LHCN-M2 (cell line): ENCODE measurements at places on chromosomes 2 and 18. TPM values are rescaled to one million over a fixed set of nuclear protein-coding genes. Genes with fewer than 3 reads are reported as not detected.

GRCh38 chr18:47928466-47928865 lies 2.0 kb downstream of the SMAD2 start:
- DNase-seq = no peak

DNA sequence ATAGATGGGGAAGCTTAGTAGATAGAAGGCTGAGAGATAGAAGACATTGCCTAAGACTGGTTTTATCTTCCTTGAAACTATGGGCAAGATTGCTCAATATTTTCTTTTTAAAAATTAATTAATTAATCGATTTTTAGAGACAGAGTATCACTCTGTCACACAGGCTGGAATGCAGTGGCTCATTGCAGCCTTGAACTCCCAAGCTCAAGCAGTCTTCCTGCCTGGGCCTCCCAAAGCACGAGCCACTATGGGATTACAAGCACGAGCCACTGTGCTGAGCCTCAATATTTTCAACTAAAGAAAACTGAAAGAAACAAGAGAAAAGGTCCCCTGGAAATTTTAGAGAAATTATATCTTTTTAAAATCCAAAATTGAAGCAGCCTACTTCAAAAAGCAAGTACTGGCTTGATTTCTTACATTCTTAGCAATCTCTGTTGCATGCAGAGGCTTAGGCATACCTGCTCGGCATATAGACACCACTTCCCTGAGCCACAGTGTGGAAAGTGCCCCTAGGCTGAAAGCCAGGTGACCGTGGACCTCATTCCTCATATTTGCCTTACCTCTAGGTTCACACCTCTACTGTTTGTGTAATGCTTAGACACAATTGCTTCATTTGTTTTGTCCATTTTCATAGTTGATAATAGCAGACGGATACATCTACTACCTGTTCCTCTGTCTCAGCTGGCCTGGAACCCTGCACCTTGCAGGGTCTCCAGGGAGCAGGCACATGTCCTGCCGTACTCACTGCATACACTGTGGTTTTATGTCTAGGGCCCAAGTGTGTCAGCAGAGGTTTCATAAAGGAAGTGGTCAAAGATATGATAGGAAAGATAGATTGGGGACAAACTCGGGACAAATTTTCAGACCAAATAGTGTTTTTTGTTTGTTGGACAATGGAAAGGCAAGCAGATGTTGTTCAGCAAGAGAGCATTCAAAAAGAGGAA lies 166.5 kb upstream of the ALPP start:
- no peak for DNase-seq

- peak; percentile 87 for DNase-seq
These were observed at the start of gene ST3GAL5 for GRCh38 chr2:85888684-85889626. Gene ST3GAL5 (minus strand): TSS chr2:85888990. CDS start chr2:85888905, 85 bp downstream.

- DNase-seq = no peak
These were observed 8.5 kb upstream of the ANKRD62 start for GRCh38 chr18:12085136-12085535.

Gene GAREM2
- 1.2 and 1.3 TPM in 2 replicates for total RNA-seq

DNA sequence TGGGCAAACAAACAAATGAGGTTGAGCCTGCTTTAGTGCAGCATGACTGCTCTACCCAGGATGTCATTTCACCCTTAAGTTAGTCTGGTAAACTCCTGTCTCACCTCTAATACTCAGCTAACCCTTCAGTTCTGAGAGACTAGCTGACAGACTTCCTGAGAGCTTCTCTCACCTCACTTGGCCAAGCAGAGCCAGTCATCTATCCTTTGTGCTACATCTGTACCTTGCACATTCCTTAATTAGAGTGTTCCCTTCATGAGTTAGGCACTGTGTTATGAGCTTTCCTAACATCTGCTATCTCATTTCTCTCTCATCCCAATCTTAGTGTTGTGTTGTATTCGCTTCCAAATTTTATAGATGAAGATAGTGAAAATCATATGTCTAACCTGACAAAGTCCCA lies 220.1 kb upstream of the PIK3C3 start:
- no peak for DNase-seq

GRCh38 chr2:159738509-159739390 lies 26.4 kb downstream of the MARCHF7 start:
- DNase-seq = peak; percentile 20

Gene BUB1
- 85.4 and 104 TPM in 2 replicates for total RNA-seq

- no peak for DNase-seq
These were observed 11.0 kb upstream of the PTPN2 start for GRCh38 chr18:12895014-12895413.

Gene SMYD1
- total RNA-seq = 0.45 and 1.6 TPM in 2 replicates

GRCh38 chr18:42078711-42079110 lies 123.7 kb downstream of the PIK3C3 start:
- no peak for DNase-seq

GRCh38 chr2:196167666-196168065 lies 3.7 kb downstream of the STK17B start:
- no peak for DNase-seq

- no peak for DNase-seq
These were observed 18.2 kb upstream of the SEH1L start for GRCh38 chr18:12929477-12930083.

DNA sequence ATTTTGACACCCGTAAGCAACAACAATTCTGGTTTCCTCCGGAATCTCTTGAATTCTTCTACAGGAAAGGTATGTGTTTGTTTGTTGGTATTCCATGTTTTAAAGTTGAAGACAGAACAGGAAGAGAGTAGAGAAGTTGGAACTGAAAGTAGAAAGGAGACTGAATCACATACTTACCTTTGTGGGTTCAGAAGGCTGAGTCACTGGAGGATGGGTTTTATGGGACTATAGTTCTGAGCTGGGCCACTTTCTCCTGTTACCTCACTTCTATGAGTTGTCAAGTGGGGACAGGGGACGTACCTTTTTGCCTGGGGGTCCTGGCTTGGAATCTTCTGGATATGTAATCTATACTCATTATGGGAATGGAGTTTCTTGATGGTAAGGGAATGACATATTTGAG lies 40.9 kb downstream of the KDM3A start:
- DNase-seq = no peak

Gene CARF
- 8.0 and 11.6 TPM in 2 replicates for total RNA-seq

Gene PTH2R
- total RNA-seq = not detected in 2 replicates

Gene GGCX
- total RNA-seq = 115 and 134 TPM in 2 replicates

DNA sequence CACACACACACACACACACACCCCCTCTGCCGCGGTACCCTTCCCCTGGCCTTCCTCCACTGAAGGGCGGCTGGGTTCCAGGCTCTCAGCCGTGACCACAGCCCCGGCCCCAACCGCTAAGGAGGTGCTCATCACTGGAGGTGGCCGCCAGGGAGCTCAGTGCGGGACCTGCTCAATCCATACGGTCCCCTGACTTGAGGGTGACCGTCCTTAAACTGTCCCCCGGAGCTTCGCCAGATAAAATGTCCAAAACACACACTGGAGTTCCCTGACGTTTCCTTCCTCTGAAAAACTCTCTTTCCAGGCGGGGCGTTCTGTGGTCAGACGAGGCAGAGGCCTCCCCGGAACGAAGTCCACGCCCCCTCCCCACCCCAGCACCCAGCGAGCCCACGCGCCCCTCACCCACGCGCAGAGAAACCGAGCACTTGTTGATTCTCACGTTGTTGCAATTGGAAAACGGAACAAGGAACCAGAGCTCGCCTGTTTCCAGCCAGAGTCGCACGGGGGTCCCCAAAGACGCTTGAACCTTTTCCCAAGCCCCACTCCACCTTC lies 1.4 kb downstream of the MBP start:
- no peak for DNase-seq

Gene NAT8
- total RNA-seq = not detected in 2 replicates

DNA sequence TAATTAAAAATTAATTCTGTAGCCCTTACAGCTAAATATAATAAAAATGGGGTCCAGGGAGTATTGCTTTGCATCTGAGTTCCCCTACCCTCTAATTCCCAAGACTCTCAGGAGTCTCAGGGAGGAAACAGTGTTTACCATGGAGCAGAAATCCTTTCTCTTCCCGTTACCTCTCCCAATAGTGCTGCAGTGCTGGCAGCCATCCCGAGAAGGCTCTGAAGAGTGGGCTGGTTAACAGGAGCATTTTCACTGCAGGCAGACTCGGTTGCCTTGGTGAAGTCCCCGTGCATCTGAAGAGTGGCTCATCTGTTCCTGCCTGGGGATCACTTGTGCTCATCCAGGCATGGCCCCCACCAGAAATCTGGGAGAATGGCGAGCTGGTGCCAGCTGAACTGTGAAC lies 41.8 kb upstream of the TMEM178A start:
- no peak for DNase-seq

- DNase-seq = peak; percentile 96
These were observed 46.6 kb upstream of the HNRNPA3 start for GRCh38 chr2:177165721-177166711.

Gene ITGB6
- total RNA-seq = 11.6 and 15.2 TPM in 2 replicates

Gene DLGAP1
- total RNA-seq = 0.06 and 0.46 TPM in 2 replicates

DNA sequence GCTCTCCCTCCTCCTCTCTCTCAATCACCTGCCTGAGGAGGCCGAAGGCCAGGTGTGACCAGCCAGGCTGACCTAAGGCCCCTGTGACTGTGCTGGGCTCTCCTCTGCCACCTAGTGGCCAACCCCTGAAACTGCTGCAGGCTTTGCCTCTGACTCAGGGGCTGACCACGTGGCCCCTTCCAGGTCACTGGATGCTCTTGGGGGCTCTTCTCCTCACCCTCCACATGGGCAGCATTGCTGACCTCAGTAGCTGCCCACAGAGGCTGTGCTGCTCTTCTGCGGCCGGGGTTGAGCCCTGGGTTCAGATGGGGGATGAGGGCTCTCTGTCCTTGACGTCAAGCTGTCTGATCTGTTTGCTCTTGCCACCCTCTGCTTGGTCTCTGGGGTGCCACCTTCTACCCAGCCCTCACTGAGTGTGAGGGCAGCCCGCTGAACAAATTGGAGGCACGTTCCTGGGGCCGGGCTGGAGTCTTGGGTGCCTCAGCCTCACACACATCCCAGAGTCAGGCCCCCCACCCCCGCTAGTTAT lies 122.7 kb downstream of the TWIST2 start:
- DNase-seq = peak; percentile 49

- no peak for DNase-seq
These were observed 201.7 kb upstream of the HS6ST1 start for GRCh38 chr2:128520340-128520739.

Gene THSD7B
- total RNA-seq = not detected in 2 replicates

DNA sequence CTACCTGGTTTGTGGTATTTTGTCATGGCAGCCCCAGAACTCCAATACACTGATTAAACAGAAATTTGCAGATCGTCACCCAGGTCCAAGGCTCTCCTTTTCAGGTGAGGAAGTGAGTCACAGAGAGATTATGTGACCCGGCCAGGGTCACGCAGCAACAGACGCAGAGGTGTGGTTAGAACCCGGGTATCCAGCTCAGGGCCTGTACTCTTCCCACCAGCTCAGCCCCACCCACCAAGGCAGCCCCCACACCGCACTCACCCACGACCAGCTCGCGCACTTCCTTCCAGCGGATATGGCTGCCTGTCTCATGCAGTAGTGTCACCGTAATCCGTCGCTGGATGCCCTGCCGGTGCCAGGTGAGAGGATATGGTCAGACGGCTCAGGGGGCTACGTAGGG lies 48.1 kb downstream of the AQP12A start:
- no peak for DNase-seq

Gene PTPRM
- total RNA-seq = 28.1 TPM in 2 replicates

- DNase-seq = no peak
These were observed 153.6 kb downstream of the TFCP2L1 start for GRCh38 chr2:121131375-121131774.

DNA sequence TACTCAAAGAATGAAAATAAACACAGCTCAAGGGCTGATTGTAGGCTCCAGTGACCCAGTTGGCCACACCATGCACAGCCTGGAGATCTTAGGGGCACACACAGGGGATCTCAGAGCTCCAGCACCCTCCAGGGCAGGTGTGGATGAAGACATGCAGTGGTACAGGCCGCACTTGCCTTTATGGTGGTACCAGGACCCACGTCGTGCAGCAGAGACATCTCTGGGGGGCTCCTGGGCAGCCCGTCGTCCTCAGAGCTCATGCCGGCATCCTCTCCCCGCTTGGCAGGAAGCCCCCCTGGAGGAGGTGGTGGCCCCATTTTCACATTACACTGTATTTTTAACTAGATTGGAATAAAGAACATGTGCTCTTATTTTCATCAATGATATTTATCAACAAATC lies 101.2 kb upstream of the MGAT4A start:
- no peak for DNase-seq

Gene ANKRD30B
- 1.1 and 1.4 TPM in 2 replicates for total RNA-seq

Gene MGAT4A
- total RNA-seq = 0.17 TPM in 1 of 2 replicates, not detected in the other

Gene BCL2
- 2.2 and 2.5 TPM in 2 replicates for total RNA-seq

- no peak for DNase-seq
These were observed 101.7 kb downstream of the PDE11A start for GRCh38 chr2:177970670-177971454.

DNA sequence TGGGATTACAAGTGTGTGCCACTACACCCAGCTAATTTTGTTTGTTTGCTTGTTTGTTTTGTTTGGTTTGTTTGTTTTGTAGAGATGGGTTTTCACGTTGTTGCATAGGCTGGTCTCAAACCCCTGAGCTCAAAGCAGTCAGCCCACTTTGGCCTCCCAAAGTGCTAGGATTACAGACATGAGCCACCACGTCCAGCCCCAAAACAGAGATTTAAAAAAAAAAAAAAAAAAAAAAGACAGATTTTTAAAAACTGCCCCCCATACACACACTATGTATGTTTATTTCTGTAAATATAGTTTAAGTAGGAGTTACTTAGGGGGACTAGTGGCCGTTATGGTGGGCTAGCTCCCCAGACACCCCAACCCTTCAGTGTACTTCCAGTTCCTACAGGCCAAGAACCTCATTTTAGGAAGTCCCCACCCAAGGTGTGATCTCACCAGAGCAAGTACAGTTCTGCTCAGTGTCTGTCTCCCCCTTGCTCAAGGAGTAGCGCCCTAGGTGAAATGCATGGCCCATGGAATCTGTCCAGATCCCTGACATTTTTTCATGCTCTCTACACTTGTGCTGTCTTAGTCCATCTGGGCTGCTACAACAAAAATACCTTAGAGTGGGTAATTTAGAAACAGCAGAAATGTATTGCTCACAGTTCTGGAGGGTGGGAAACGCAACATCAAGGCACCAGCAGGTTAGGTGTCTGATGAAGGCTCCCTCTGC lies 1.6 kb upstream of the TMBIM1 start:
- DNase-seq = no peak

DNA sequence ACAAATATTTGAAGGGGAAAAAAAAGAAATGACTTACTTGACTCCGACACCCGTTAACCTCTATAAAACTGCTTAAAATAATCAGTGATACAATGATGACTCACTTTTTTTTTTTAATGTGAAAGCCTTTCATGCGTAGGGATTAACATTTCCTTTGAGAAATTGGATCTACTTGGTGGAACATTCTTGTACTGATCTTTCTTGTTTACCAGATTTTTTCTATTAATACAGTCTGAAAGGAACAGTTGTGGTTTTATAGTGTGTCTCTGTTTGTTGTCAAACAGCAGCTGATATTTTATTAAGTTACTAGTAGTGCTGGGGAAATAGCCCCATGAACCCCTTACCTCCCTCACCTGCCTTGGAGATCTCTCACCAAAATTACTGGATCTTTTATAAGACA lies 40.2 kb upstream of the NEB start:
- peak; percentile 88 for DNase-seq

- DNase-seq = no peak
These were observed 146.7 kb upstream of the ACVR2A start for GRCh38 chr2:147698166-147698565.

- DNase-seq = no peak
These were observed 21.8 kb upstream of the TANK start for GRCh38 chr2:161138429-161138828.

GRCh38 chr2:9799011-9799596 lies 44.2 kb upstream of the TAF1B start:
- no peak for DNase-seq
